ENCODE measurements at places on chromosomes 3 and 15.

GRCh38 chr15:84638103-84638502 is 16.0 kb downstream of the WDR73 start:
- no peak for DNase-seq

- DNase-seq = peak; percentile 78
Measured at GRCh38 chr3:161220850-161221753, at the start of gene NMD3. NMD3 (plus strand) TSS chr3:161221311; CDS start chr3:161222014, 703 bp downstream.

- DNase-seq = peak; percentile 13
Measured at GRCh38 chr3:113948015-113948917, 453 bp downstream of the ZDHHC23 start.

- DNase-seq = no peak
Measured at GRCh38 chr3:188196232-188196990, 42.5 kb downstream of the LPP start.

- no peak for DNase-seq
Measured at GRCh38 chr3:21729888-21730459, 21.0 kb downstream of the ZNF385D start.

DNA sequence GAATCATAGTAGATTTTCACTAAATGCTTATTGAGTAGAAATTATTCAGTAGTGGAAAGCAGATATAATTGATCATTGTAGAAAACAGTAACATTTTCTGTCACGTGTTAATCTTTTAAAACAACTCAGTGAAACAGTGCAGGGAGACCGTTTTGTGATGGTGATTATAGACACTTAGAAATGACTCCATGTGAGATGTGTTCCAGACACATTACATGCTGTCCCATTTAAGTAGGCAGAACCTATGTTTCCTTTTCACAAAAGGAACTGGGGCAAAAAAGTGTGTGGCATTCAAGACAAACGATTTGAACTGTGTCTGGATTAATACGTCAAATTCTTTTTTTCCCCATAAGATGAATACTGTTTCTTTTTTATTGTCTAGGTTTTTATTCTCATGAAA is 126.5 kb downstream of the TCF12 start:
- no peak for DNase-seq

GRCh38 chr15:95549168-95549738 is 781.2 kb upstream of the NR2F2 start:
- DNase-seq = no peak

DNA sequence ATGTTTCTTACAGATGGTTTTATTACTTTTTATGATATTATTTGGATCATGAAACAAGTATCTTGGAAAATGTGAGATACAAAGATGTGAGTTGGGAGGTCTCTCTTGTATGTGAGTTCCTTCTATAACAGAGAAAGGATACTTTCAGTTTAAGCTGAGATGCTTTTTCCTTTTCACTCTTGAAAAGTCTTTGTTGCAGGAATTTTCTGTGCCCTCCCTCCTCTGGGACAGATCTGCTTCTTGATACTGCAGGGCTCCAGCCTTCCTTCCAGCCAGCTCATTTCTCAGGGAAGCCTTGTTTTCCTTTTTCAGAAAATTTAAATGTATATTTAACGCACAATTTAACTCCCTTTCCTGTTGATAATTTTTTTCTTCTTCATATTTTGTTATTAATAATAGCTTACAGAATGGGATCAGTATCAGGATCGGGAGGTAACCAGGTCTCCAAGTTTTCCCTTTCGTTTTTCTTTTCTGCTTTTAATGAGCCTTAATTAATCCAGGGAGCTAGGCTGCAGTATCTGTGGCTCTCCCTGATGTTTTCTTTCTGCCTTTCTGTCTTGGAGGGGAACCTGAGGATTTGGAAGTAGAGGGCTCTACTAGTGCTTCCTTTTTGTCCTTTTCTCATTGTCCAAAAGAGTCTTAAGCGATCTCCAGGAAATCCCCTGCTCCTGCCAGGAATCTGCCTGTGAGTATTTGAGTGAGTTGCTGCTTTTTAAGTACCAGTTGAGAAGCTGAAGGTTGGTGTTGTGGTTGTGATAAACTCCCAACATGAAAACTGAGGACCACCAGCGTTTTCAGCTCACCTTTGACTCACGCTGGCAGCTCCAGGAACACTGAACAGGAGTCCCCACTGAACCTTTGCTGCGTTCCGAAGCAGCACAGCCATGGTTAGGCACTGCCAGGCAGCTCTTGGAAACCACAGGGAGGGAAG is 105.7 kb downstream of the IGF1R start:
- no peak for DNase-seq

DNA sequence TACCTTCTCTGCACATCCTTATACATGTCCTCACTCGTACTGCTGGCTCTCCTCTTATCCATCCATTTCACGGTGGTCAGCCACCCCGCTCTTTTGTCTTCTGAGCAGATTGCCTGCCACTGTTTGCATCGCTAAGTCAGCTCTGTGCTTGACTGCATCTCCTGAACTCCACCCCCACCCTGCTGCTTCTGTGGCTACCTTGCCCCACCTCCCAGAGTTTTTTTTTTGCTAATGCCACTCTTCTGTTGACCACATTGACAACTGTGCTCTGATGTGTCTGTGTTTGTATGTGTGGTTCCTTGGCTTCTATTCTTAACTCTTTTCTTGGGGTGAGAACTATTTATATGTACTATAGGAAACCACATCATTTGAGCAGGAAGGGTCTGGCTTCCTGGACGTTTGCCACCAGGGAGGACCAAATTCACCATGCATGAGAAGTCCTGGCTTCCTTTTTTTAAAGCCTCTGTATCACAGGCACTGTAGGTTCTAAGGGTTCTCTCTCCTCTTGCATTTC is 12.8 kb upstream of the MTMR10 start:
- no peak for DNase-seq

DNA sequence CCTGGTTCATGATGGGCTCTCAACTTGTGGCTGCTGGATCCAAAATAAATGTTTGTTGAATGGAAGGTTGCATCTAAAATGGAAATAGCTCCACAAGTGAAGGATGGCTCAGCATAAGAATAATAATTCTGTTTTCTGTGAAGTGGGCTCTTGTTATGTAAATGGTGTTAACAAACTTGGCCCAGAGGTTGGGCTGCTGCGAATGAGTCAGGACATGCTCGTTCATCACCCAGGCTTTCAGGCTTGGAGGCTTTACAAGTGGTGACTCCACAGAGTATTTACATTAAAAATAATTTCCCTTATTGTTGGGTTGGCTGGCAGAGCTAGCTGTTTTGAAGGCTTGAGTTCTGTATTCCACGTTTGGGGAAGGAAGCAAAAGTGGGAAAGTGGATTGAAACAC is 60.5 kb downstream of the ITGB5 start:
- DNase-seq = no peak

DNA sequence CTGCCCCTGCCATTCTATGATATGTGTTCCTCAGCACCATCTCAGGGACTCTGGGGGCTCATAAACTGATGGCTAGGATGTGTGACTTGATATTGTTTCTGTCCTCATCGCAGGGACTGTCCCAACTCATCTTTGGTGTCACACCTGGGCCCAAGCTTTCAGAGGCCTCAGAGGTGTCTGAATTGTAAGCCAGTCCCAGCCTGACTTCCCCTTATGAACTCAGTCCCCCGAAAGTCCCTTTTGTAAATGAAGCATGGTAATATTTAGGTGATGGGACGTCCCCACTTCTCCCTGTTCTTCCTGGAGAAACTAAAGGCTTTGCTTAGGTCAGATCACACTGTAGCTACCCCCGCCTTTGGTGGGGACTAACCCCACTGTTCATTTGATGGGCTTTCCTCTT is 142.4 kb upstream of the TLE3 start:
- no peak for DNase-seq

DNA sequence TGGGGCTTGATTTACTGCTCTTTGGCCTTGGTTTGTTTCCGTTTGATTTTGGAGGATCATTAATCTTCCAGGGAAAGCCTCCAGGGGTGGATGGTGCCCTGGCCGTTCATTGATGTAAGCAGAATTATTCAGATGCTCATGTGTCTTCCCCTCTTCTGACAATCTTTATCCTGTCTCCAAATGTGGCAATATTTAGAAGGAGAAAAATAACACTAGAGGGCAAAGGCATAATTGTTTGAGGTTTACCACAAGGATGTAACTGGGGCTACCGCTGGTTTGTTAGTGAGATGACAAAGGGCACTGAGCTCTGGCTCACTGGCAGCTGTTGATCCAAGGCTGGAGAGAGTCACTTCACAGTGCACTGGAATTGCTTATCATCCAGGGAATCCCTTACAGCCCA is 18.2 kb upstream of the PLCL2 start:
- no peak for DNase-seq

DNA sequence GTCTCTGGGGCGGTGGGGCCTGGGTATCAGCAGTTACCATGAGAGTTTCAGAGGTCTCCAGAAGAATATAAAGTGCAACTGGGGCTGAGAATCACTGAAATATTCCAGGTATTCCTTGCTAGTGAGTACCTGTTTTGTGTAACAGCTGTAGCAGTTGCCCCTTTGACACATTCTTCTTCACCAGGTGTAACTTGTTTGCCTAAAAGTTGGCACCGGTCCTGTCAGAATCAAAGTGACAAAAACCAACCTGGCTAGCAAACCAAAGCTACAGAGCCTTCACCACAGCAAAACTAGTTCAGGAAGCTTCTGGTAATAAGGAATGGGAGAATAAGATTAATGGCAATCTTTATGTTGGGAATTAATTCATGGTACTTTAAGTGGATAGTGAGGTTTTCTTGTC is 296.0 kb downstream of the NAALADL2 start:
- DNase-seq = no peak

GRCh38 chr15:78131295-78132061 is at the start of gene CIB2:
CIB2 (minus strand) TSS chr15:78131445; CDS start chr15:78131215, 230 bp downstream.
- DNase-seq = peak; percentile 40

GRCh38 chr3:147513785-147514184 is 104.6 kb downstream of the ZIC1 start:
- DNase-seq = no peak

DNA sequence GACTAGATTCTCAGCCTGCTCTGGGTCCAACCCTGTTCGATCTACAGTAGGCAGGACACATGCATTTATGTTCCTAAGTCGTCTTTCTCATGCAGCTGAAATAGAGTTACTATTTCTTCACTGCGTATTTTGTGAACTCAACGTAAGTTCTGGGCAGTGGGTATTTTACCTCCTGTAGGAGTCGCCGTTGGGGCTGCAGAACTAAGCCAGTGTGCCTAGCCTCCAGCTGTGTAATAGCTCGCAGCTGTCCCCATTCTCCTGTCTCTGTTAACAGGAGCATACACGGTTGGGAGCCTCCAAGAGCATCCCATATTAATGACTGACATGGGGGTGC is 58.4 kb upstream of the HRH1 start:
- no peak for DNase-seq

- DNase-seq = no peak
Measured at GRCh38 chr3:16334909-16335308, 69.9 kb downstream of the OXNAD1 start.

GRCh38 chr3:12439161-12439940 is 44.9 kb upstream of the TSEN2 start:
- DNase-seq = no peak

DNA sequence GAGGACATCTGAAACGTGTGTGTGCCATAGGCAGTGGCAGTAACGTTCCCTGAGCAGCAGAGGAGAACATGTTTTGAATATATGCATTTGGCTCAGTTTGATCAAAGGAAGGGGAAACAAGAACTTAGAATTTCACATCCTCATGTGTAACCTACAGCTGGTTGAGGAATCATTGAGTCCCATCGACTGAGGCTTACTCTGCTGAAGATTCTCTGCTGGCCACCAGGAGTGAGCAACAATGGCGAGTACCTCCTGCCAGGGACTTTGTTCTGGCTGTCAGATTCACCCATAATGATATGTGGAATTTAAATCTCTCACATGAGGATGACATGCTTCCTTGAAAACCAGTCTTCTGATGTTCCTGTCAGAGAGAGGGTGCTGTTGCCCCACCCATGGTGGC is 21.3 kb downstream of the GORASP1 start:
- no peak for DNase-seq

- DNase-seq = no peak
Measured at GRCh38 chr3:99544786-99545281, 93.6 kb upstream of the COL8A1 start.

GRCh38 chr3:114119776-114120175 is 59.1 kb downstream of the DRD3 start:
- DNase-seq = no peak

- no peak for DNase-seq
Measured at GRCh38 chr3:149376718-149377407, 586 bp downstream of the TM4SF1 start.

DNA sequence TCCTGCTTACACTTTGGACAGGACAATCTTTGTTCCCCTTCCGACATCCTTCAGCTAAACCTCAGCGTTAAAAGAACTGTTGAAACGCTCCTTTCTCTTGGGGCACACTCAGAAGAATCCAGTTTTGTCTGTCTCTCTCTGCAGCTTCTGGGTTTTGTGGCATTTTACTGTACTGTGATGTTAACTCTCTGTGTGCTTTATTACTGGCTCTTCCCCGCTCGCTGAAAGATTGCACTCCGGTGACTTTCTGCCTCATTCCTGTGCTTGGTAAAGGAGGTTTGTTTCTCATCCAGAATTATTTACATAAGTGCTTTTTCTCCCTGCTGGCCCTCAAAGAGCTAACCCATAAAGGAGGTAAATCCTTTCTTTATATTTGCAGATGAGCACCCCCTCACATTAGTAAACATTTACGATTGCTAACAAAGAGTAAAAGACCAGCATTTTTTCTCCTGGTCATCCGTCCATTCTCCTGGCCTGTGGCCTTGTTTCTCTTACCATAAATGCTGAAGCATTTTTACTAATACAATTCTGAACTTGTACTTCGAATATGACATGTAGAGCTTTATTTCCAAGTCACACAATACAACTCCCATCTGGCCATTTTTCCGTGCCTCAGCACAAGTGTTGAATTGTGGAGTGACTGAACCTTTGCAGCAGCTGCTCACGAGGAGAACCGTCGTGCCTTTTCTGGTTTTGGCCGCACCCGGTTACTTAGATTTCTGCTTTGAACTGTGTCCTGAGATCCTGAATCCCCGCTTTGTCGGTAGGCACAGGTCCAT is 69.3 kb upstream of the RPL35A start:
- no peak for DNase-seq

All from activated T-helper 1 cell treated with anti-CD3 and anti-CD28 coated beads, Interleukin-2, amount 50 U/mL, for 16 hours (primary cell).